Activated CD4-positive, alpha-beta T cell treated with anti-CD3 and anti-CD28 coated beads for 36 hours (primary cell): ENCODE measurements at places on chromosomes 1 and 21.

GRCh38 chr1:42189931-42190853 lies 25.6 kb upstream of the GUCA2A start:
- no peak for DNase-seq

- DNase-seq: no peak
These were observed 3.7 kb downstream of the RSPO1 start for GRCh38 chr1:37631036-37631435.

GRCh38 chr1:154349121-154349520 lies 23.8 kb downstream of the ATP8B2 start:
- DNase-seq: no peak

- no peak for DNase-seq
These were observed 101.1 kb downstream of the PAX7 start for GRCh38 chr1:18731591-18732235.
